ELF-1 (cell line): ENCODE measurements at places on chromosomes 3 and 15.

GRCh38 chr3:146464005-146464595 lies 5.3 kb downstream of the PLSCR2 start:
- no peak for DNase-seq

DNA sequence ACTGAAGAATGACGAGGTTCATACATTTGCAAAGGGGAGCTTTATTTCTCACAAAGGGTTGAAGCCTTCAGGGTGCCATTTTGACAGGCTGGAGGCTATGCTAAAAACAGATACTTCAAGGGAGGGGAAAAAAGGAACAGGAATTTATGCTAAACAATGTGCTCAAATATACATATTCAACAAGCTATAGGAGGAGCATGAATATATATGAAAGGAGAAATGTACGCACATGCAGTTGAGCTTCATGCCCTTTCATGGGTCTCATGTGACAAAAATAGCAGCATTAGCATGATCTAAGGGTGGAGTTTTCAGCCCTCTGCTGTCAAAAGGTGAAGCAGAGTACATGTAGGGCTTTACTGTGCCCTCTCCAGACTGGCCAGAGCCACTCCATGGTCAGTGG lies 44.3 kb upstream of the FSIP1 start:
- DNase-seq: no peak

DNA sequence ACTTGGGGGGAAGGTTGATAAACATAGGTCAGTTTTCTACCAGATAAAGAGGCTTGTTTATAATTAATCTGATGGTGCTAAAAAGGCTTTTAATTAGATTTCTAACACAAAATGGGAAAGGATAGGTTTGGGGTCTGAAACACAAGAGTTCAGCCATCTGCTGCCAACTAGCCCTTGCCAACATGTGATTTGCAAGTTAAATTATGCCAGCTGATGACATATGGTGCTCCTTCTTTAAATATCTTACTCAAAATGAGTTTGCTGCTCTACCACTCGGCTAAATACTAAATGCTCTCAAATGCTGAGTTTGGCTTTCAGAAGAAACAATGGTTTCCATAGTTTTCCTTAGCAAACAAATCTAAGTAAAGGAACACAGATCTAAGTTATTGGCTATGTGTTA lies 557.8 kb upstream of the CCDC54 start:
- no peak for DNase-seq

- DNase-seq: peak; percentile 25
Observed at GRCh38 chr3:165195241-165195639, 944 bp downstream of the SLITRK3 start.

GRCh38 chr3:106844638-106845037 lies 532.6 kb upstream of the CCDC54 start:
- no peak for DNase-seq

DNA sequence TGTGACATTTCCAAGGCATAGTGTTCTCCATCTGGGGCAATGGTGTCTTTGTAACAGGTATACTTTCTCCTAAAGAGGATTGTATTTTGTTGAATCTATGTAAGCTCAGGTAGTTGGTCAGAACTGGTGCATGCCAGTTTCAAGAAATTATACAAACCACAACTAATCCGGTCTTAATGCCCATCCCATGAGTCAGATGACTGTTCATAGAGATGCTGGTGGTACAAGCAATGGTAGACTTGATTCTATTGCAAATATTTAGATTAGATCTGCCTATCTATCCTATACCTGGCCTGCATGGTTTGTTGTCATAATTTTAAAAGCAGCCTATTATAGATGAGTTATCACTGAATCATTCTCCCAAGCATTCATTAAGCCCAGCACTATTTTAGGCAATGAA lies 43.5 kb downstream of the ATP13A5 start:
- no peak for DNase-seq

DNA sequence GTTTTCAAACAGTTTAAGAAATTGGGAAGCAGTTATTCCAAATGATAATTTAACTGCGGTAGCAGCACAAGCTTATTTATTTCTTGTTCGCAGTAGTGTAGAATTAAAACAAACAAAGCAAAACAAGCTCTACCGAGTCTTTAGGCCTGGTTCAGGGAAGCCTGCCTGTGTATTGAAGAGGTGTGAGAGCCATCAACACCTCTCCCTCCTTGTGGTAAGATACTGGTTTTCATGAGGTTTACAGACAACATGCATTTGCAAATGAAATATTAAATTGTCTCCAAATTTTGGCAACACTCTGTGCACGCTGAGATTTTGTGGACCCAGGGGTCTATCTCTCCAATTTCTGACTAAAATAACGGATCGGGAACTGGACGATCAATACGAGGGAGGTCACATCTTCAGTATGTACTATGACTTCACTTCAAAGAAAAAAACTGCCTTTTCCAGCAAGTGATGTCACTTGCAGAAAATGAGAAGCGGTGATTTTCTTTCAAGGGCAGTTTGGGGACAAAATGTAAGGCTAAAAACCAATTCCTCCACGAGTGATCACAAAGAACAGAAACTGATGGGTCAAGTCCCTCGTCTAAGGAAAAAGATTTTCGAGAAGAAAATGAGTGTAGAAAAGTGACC lies 721 bp downstream of the ATR start:
- DNase-seq: peak; percentile 35

GRCh38 chr15:33975022-33975565 lies 6.8 kb downstream of the CHRM5 start:
- DNase-seq: no peak

DNA sequence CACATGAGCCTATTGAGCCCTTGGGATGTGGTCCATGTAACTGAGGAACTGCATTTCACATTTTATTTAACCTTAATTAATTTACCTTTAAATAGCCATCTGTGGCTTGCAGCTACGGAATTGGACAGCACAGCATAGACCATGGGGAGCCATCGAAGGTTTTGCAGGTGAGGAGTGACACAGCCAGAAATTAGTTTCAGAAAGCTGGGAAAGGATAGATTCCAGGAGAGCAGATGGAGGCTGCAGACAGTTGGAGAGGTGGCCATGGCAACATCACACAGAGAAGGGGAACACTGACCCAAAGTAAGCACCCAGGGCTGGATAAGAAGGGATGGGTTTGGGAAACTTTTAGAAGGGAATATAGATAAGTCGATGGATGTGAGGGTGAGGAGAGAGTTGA lies 100.1 kb upstream of the SLC6A11 start:
- DNase-seq: no peak

DNA sequence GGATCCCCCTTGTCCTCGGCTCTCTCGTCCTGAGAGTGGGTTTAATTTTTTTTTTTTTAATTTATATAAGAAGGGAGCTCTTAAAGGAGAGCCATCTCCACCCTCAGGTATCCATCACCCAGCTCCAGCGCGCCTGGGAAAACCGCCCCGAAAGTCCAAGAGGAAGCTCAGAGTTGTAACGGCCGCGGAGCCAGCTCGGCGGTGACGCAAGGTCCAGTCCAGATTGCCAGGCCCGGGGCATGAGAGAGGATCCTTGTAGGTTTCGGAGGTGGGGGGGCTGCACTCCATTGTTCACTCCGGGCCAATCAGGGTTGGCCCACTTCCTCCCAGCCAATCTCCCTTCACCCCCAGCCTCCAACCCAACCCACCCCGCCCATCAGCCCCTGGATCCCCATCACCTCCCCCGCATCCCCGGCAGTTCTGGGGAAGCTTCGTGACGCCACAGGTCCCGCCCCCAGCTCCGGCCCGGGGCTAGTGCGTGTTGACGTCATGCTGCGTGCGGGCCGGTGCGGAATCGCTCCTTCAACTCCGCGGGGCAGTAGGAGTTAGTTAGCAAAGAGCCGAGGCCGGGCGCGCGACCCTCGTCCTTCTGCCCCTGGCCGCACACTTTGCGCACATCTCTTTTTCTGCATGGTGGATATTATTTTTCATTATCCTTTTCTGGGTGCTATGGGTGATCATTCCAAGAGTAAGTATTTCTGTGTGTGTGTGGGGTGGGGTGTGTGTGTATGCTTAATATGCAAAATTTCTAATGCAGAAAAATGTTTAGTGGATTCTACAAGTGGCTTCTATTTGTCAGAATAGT lies at the start of gene ISL2:
Gene ISL2 (plus strand): TSS at position 520 of the 805 bp plus-strand sequence. CDS start 111 bp downstream, at position 631.
- DNase-seq: peak; percentile 58

DNA sequence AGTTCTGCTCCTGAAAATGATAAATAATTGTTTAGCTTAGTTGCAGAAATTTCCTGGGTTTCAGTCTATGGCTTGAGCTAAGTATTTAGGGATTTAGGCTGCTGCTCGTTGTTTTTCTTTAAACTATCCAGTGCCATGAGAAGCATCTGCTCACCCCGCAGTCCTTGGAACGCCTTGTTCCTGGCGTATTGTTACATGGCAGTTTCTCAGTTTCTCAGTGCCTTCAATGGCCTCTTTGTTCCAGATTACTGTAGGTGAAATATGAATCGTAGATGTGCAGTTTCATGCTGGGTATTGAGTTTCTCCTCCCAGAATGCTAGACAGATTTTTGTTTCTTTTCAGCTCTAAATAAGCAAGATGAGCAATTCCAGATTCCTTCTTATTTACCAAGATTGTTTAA lies 269.5 kb upstream of the GBE1 start:
- DNase-seq: no peak

DNA sequence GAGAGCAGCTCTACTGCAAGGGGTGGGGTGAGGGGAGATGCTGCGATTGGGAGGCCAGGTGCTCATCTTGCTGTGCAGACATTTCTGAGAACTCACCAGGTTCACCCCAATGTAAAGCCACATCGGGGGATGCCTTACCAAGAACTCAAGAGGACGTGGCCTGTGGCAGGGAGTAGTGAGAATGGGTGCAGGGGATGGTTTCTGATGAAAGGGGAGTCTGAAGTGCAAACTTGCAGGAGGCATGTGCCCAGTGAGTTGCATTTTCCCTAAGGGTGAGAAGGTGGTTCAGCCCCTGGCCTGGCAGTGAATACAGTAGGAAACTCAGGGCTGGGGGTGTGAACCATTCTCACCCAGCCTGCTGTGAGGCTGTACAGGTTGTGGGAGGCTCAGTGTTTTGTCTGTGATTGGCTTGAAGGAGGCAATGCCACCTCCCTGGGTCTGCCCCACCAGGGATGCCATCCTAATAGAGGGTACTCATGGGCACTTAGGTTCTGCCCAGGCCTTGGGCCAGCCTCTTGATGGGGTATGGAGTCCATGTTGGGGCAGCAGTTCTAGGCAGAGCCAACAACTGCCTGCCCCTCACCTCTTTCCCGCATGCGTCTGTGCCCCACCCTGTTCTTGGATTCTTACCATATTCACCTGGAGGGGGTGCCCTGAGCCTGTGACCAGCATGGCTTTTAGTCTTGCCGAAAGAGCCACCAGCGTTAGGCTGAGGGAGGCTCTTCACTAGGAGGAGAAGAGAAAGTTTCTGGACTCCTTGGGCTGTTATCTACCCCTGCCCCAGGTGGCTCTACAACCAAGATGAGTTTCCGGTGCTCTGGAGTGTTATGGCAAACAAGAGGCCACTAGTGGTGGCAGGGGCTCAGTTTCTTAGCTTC lies 4.5 kb downstream of the HEMK1 start:
- no peak for DNase-seq

DNA sequence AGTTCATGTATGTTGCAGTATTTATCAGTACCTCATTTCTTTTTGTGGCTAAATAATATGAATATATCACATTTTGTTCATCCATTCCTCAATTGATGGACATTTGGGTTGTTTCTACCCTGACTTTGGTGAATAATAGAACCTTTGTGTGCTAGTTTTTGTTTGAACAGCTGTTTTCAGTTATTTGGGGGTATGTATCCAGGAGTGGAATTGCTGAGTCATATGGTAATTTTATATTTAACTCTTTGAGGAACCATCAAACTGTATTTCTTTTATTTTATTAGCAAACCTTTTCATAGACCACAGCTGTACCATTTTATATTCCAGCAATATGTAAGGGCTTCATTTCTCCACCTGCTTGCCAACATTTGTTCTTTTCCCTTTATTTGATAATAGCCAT lies 38.4 kb upstream of the RBM5 start:
- DNase-seq: no peak

DNA sequence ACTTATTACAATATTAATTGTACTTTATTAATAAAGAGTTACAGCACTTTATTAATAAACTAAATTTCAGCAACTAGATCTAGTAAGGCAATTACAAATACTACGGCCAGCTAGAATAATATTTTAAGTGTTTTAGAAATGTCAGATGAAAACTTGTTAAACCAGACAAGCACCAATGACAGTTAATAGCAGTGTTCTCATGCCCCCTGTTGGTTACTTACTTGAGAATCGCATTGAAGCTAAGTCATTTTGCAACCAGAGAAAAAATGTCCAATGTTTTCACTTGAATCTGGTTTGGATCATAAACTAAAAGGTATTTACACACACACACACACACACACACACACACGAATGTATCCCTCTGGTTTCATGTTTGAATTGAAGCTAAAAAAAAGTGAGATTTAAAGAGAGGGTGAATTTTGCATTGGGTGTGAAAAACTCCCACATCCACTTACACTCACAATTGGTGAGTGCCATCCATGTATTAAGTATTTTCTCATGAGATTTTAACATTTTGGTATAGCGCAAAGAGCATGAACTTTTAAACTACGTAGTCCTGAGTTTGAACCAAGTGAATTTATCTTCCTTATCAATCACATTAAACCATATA lies 347.7 kb downstream of the ZBBX start:
- DNase-seq: no peak

GRCh38 chr15:63353261-63353660 lies 28.4 kb downstream of the CA12 start:
- no peak for DNase-seq

- DNase-seq: no peak
Observed at GRCh38 chr3:87414271-87414670, 137.9 kb upstream of the POU1F1 start.

DNA sequence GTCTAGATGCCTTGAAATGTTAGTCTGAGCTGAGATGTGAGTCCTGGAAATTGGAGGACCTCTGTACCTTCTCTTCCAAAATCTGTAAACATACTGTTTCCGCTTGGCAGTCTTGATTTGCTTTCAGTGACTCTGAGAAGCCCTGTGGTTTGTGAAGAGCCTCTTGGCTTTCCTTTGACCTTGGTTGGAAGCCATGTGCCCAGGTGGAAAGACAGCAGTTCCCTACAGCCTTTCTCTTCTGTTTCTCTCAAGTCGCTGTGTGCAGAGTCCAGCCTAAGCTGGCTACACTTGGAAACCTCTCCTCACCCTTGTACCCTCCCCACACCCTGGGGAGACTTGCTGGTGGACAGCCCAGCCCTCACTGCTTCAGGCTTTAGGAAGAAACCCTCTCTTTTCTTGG lies 129.8 kb upstream of the CTDSPL start:
- no peak for DNase-seq

GRCh38 chr3:126160243-126161210 lies 19.9 kb downstream of the ALDH1L1 start:
- DNase-seq: no peak

GRCh38 chr3:129033633-129034321 lies 26.8 kb upstream of the GP9 start:
- DNase-seq: no peak
